ENCODE measurements at places on chromosomes 7 and 10. TPM values are rescaled to one million over a fixed set of nuclear protein-coding genes. Genes with fewer than 3 reads are reported as not detected.

- no peak for DNase-seq
These were observed 12.9 kb downstream of the COL17A1 start for GRCh38 chr10:104072786-104073185.

- DNase-seq = no peak
These were observed 43.5 kb downstream of the PDLIM1 start for GRCh38 chr10:95247200-95247880.

Gene BLNK
- total RNA-seq = not detected

Gene PGAM2
- 0.24 TPM for total RNA-seq

Gene ZKSCAN1
- 64.4 TPM for total RNA-seq

DNA sequence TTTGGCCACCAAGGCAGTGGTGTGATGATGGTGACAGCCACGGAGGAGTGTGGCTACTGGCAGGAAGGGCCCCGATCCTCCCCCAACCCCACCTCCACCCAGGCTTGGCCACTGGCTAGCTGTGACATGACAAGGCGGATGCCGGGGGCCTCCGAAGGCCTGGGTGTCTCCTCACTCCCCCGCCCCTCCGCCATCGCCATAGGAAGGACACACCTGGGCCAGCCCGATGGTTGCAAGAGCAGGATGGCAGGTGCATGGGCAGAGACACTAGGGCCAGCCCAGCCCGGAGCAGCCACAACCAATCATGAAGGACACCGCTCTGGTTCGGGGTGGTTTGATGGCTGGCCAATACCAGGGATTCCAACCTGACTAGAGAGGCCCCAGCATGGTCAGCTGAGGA lies 81.0 kb downstream of the PTPRN2 start:
- no peak for DNase-seq

GRCh38 chr7:289756-290553 lies at the start of gene FOXL3:
TSS of gene FOXL3 (plus strand) at chr7:290170. CDS start at chr7:290170, 0 bp downstream.
- no peak for DNase-seq

- no peak for DNase-seq
These were observed 298.7 kb downstream of the BAMBI start for GRCh38 chr10:28975891-28976531.

Gene TBATA
- total RNA-seq = not detected

GRCh38 chr7:94400022-94400421 lies 5.3 kb downstream of the COL1A2 start:
- DNase-seq = no peak

DNA sequence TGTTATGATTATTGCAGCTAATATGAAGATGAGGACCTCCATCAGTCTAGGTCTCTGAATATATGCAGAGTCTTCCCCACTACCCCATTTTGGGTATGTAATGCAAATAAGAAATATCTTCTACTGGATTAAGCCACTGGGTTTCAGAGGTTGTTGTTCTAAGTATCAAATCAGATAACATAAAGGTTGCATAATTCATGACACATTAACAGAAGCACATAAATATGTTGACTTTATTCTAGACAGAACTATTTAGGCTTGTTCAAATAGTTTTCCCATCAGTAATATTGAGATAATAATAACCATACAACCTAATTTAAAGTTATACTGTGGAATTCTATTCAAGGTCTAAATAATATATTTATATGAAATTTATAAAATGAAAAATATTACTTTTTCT lies 157.1 kb downstream of the ETV1 start:
- DNase-seq = no peak

DNA sequence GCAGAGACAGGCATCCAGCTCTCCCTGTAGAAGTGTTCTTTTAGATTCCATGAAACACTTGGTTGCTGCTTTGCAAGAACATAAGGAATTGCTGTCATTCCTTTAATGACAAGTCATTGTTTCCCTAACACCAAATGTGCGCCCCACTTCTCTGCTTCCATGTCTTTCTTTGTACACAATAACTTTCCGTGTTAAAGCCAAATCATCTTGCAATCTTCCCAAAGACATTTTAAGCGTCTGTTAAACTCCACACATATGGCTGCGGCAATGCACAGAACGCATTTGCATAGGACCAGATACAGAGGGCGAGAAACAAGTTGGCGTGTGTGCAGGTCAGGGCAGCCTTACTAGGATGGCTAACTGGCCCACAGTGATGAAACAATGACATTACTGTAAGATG lies 399.3 kb upstream of the PRKCQ start:
- DNase-seq = no peak

Gene RAB19
- total RNA-seq = 4.6 TPM

Gene ZNF775
- 5.2 TPM for total RNA-seq

DNA sequence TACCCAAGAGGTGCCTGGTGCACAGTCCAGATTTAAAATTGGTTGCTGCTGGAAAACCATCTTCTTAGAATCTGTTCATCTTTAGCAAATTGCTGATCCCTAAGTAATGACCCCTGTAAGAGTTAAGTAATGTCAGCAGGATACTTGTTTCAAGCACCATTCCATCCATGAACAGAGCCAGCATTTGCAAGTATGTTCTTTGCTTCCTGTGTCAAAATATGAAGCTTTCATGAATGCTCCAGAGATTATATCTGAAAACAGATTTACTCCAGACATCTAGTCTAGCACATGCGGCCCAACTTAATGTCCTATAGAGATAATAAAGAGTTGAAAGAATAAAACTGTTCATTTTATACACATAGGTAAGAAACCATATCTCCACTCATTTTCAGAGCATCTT lies 98.7 kb upstream of the ZNF438 start:
- DNase-seq = no peak

Gene SLC16A9
- 0.84 TPM for total RNA-seq

DNA sequence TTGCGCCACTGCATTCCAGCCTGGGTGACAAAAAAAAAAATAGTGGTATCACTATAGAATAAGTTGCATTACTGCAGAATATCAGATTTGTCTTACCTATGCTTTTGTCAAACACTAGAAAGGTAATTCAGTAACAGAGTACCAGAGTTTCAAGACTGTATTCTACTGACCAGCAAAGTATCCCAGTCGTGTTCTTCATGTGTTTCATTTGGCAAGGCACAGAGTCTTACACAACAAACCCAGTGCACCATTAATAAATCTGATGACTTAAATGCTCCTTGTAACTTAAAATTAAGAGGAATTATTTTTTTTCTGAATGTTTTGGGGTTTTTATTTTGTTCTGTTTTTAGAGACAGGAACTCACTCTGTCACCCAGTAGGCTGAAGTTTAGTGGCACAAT lies 34.4 kb upstream of the PBLD start:
- no peak for DNase-seq

- DNase-seq = no peak
These were observed 356 bp downstream of the ADCYAP1R1 start for GRCh38 chr7:31052487-31052840.

GRCh38 chr10:21052072-21052708 lies 155.1 kb upstream of the NEBL start:
- DNase-seq = no peak

DNA sequence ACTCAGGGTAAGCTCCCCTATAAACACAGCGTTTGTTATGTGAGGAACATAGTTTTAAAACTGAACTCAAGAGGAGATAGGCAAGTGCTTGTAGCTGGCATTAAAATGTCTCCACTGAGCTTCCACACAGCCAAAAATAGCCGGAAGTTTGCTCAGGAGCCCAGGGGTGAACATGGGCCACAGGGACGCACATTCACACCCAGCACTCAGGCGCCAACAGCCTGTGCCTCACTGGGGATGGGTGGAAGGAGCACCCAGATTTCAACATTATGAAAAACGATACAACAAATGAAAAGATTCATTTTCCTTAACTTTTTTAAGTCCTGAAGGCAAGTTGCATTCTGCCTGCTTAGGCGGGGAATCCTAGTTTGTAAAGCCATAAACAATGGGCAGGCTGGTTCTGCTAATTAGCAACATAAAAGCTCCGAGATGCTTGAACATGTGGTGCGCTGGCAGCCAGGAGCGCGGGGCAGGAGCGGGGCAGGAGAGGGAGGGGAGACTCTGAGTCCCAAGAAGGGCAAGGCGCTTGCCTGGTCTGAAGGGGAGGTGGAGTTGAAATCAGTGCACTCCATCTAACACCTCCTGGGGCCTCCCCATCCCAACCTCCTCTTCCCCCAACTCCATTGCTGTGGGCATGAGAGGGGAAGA lies 235.9 kb downstream of the COBL start:
- DNase-seq = no peak

DNA sequence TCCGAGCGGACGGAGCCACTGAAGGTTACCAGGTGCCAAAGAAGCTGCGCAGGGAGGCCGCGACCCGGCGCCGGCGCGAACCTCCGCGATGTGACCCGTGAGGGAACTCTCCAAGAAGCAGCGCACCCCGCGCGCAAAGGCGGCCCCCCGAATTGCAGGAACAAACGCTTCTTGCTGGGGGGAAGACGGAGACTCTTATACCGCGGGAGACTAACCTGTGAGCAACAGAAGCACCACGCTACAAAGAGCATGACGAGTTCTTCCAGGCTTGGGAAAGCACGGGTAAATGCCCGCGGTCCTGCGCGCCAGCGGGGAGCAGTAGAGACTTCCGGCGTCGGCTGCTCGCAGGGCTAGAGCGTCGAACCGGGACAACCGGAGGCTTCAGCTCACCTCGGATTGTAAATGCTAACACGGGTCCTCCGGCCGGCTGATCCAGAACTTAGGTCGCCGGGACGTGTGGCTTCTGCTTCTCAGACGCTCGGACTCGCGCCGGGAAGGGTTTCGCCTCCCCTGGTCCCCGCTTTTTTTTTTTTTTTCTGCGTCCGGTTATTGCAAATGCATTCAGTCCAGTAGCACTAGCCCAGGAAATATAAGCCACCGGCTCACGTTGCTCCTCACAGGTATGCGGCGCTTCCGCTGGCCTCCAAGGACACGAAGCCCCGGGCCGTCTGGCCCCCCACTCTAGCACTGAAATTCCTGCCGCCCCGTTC lies at the start of gene COA1:
TSS of gene COA1 (minus strand) at position 310 of the 710 bp plus-strand sequence. CDS start 80,909 bp downstream, outside the sequence.
- DNase-seq = peak; percentile 87

DNA sequence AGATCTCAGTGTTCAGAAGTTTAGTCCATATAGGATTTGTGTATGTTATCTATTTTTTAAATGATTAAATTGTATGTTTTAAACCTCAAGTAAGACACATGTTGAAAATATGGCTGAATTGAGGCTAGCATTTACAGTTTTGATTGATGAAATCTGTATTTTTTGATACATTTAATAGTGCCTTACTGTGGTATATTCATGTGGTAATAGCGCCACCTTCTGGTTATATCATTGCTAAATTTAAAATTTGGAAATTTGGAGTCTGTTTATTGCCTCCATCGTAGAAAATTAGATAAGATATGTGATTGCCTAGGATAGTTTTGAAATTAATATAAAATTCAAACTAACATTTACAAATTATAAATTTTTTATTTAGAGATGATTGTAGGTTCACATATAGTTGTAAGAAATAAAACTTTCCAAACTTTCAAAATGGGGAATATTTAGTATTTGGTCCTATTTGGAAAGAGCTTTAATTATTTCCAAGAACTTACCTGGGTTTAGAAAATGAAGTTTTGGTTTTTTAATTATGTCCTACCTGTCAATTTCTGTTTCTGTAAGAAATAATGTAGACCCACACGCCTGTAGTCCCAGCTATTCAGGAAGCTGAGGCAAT lies 19.1 kb upstream of the ARMS2 start:
- no peak for DNase-seq

DNA sequence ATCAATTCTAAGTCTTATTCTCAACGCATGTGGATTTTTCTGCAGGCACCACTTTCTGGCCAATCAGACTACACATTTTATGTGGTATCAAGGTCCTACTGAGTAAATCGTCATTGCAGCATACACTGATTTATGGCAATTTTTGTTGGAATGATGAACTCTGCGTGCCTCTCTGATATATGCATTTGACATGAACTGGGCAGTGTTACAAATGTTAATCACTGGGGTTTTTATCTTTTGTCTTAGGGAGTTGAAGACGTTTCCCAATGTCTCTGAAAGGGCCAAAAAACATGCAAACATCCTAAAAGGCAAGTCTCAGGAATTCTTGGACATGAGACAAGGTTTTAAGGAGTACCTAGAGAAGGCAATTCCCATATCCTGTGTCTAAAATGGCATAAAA lies 809.5 kb upstream of the CELF2 start:
- no peak for DNase-seq

Gene CYP3A7
- not detected for total RNA-seq

Gene AKR1C8
- not detected for total RNA-seq

DNA sequence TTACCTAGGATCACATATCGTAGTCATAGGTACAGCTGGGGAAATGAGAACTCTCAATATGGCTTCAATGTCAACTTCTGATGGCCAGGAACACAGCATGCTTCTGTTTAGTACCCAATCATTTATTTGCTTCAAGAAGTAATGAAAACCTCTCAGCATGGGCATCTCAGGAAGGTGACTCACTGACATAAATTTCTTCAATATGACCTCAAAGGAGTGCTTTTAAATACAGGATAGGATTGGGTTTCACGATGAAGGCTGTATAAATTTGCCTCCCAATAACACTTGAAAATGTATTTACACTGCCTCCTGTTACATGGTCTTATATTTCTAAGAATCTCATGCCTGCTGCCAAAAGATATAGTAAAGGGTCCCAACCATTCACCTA lies 15.1 kb downstream of the ITGA8 start:
- DNase-seq = no peak

DNA sequence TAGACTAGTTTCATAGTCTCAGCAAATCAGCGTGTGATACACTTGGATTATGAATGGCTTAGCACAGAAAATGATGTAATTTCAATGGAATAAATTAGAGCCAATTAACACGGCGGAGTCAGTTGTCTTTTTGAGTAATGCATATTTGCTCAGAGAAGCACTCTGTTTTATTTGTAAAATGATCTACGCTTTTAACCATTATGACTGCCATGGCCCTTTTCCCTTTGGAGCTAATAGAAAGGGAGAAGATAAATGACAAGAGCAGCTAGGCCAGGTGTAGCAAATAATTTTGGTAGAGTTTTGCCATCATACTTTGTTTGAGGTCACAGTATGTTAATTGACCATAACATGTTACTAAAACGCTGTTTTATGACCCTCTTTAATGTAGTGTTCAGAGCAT lies 86.8 kb downstream of the GPR158 start:
- no peak for DNase-seq

- no peak for DNase-seq
These were observed 65.6 kb upstream of the TMEM72 start for GRCh38 chr10:44845361-44846175.

- no peak for DNase-seq
These were observed 69.1 kb upstream of the FOXP2 start for GRCh38 chr7:114345494-114345893.

GRCh38 chr10:48794074-48794473 lies 109.4 kb downstream of the WDFY4 start:
- DNase-seq = no peak

- DNase-seq = no peak
These were observed 92.0 kb downstream of the SVIL start for GRCh38 chr10:29542723-29543122.

Gene PIK3AP1
- 1.6 TPM for total RNA-seq

DNA sequence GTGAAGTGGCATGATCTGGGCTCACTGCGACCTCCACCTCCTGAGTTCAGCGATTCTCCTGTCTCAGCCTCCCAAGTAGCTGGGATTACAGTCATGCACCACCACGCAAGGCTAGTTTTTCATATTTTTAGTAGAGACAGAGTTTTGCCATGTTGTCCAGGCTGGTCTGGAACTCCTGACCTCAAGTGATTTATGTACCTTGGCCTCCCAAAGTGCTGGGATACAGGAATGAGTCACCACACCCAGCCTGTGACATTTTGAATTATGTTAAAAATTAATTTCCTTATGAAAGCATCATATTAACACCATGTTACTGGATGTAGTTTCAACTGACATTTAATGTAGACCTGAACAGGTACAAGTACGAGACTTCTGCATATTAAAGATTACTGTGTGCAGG lies 24.3 kb downstream of the ABCB4 start:
- no peak for DNase-seq

Gene NCAPG2
- 149 TPM for total RNA-seq

GRCh38 chr10:1419796-1420610 lies 317.3 kb downstream of the ADARB2 start:
- DNase-seq = no peak

Gene COPS6
- total RNA-seq = 97.1 TPM

Measured in activated naive CD4-positive, alpha-beta T cell treated with anti-CD3 and anti-CD28 coated beads for 36 hours (primary cell).